ENCODE measurements at places on chromosomes 16 and 17. TPM values are rescaled to one million over a fixed set of nuclear protein-coding genes. Genes with fewer than 3 reads are reported as not detected.

DNA sequence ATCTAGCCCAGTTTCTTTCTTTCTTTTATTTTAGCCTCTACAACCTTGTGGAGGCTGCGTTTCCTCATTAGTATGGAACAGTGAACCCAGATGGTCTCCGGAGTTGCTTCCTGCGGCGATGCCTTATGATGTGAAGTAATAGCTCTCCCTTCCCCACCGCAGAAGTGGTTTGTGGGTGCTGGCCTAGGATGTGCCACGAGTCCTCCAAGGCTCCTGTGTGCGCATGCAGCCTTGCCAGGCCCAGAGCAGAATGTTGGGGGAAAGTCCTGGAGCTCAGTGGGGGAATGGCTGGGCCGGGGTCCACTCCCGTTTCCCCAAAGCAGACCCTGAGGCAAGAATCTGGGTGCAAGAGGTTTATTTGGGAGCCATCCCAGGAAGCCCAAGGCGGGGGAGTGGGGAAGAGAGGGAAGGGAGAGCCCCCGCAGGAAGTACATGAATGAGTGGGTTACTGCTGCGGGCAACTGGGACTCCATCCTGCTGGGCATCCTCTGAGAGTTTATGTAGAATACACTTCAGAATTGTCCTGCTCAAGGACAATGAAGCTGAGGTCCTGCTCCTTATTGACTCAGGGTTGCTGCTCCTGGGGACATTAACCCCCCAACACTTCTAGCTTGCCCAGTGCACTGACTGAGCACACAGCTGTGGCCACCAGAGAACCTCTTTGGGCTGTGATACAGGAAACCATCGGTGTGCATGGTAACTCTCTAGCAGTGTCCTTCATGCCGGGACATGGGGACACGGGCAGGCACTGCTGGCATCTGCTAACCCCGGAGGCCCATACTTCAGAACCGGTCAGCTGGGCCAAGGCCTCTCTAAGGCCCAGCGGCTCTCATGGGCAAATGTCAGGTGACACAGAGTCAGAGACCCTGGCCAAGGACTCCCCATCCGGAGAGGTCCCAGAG lies 3.7 kb upstream of the HCRT start:
- DNase-seq, result no peak

GRCh38 chr16:48321317-48322036 lies 63.7 kb downstream of the SIAH1 start:
- no peak for DNase-seq

GRCh38 chr16:7336742-7337141 lies 4.1 kb downstream of the RBFOX1 start:
- DNase-seq, result no peak

DNA sequence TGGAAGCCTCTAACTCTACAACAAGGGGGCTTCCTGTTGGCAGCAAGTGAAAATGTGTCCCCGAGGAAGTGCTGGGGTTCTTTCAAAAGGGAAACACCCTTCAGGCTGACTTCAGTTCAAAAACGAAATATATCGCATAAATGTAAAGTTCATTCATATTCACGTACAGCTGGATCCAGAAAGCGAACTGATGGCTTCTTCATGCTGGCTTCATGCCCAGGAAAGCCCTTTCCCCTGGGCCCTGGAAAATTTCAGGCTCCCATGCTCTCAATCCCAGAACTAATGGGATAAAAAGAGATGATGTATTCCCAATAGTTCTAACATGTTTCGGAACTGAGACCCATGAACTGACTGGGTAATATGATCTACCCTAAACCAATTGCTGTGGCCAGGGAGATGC lies 104.7 kb upstream of the CDH13 start:
- no peak for DNase-seq

DNA sequence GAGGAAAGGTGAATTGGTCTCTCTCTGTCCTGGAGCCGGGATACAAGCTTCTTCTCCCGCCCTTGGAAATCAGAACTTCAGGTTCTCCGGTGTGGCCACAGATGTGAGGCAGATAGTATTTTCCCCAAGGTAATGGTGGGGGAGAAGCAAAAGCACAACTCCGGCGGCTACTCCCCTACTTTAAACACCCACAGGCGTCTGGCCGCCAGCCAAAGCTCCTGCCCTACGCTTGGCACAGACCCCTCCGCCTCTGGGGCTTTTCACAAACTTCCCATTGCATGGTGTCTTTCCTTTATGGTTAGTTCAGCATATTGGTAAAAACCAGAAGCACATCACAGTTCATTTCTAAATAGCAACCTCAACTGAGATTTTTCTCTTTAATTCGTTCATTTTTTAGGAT lies 39.4 kb upstream of the B4GALNT2 start:
- no peak for DNase-seq

DNA sequence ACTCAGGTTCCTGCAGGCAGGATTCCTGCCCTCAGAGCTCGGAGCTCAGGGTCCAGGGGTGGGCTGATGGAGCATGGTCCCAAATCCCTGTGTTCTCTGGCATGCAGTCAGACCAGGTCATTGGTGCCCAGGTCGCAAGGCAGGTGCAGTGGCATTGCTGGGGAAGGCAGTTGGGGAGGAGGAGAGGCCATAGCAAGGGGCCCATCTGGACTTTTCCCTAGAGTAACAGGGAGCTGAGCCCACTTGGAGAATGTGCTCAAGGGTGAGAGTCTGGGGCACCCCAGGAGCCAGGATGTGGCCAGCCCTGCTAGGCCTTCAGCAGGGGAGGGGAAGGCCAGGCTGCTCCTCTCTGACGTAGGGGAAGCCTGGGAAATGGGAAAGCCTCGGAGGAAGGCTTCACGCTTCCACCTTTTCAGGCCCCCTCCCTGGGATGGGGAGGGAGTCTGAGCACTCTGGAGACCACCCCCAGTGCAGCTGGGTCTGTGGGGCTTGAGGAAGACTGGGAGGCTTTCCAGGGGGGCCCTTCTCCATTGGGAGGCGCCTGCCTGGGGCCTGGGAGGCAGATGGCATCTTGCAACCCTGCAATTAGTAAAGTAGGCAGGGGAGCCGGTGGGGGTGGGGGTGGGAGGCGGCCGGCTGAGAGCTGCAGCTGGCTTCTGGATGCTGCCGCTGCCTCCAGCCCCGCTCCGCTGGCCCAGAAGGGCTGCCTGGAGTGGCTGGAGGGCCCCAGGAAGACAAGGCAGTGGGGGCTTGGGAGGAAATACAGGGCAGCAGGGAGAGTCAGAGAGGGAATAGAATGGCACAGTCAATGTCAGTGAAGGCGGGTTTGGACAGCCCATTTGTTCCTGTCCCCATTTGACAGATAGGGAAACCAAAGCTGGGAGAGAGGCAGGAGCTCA lies 21.1 kb upstream of the DOK4 start:
- no peak for DNase-seq

DNA sequence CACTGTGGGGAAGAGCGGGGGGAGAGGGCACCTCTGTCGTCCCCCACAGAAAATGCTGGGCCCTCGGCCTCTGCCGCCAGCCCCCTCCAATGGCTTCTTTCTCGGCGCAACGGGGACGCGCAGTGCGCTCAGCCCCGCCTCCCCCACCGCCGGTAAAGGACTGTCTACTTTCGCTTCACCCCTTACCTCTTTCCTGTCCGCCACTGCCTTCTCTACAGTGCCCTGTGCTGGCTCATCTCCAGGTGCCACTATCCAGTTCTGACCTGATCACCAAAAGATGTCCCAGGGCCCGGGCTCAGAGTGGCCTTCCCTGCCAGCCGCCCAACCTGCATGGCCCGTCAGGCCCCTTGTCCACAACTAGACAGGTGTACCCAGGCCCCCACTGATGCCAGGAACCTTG lies 7.3 kb downstream of the ENDOV start:
- no peak for DNase-seq

- no peak for DNase-seq
These were observed 31.2 kb downstream of the TOM1L2 start for GRCh38 chr17:17941015-17941414.

DNA sequence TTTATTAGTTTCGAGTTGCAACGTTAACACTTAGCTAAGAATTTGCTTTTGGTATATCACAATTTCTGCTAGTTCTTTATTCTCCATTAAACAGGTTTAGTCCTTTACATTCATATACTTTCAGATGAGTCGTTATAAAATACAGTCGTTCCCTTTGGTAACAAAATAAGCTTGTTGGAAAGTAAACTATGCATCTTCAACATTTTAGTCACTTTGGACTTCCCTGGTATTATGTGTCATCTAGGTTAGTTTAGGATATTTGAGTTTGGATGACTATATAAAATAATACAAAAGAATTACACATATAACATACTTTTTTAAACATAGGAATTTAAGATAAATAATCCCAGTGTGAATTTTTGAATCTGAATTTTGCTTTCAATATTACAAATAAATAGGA lies 351.5 kb downstream of the BCAS3 start:
- no peak for DNase-seq

GRCh38 chr17:65405563-65405962 lies 155.9 kb downstream of the AXIN2 start:
- DNase-seq, result no peak

DNA sequence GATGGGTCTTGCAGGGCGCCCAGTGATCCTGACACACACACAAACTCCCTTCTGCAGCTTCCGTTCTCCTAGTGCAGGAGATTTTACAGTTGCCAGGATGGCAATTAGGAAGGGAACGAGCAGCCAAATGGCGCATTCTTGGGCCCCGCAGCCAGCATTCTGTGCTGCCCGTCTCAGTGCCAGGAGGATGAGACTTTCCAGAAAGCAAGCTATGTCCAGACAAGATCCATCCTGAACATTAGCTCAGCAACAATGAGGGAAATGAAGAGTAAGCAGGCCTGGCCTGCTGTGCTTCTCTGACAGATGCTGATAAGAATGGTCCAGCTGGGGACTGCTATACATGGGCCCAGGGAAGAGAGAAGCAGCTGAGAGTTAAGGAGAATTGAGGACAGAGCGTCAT lies 16.5 kb downstream of the SPPL2C start:
- no peak for DNase-seq

GRCh38 chr16:54118846-54119245 lies 167.7 kb downstream of the IRX3 start:
- no peak for DNase-seq

DNA sequence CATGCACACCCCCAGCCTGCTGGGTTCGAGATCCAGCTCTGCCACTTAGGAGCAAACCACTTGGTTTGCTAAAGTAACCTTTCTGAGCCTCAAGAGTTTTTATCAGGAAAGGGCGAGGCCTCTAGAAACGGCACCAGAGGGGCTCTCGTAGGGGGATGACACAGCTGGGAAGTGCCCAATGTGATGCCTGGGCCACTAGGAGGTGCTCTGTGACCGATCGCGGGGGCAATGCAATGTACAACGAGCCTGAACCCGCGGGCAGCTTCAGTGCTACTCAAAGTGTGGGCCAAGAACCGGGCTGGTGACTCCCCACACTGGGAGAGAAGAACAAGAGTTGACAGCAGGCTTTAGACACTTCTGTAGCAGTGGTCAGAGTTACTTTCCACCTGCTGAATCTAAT lies 9.4 kb downstream of the C16orf89 start:
- DNase-seq, result peak; percentile 84

- DNase-seq, result no peak
These were observed 112.1 kb downstream of the IRX5 start for GRCh38 chr16:55042556-55043432.

DNA sequence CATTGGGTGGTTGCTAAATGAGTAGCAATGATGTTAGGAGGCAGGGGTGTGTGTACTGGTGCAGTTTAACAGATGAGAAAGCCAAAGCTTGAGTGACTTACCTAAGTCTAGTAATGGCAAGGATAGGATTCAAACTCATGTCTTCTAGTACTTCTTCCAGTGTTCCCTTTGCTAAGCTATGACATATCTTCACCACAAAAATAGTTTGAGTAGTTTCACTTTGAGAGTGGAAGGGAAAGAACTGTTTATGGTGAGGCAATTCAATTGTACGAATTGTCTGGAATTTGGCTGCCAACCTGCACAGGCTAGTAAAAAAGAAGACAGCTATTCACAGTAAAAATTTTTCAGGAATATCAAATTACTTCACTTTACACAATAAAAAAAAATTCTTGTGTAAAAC lies 138.0 kb downstream of the NLK start:
- no peak for DNase-seq

DNA sequence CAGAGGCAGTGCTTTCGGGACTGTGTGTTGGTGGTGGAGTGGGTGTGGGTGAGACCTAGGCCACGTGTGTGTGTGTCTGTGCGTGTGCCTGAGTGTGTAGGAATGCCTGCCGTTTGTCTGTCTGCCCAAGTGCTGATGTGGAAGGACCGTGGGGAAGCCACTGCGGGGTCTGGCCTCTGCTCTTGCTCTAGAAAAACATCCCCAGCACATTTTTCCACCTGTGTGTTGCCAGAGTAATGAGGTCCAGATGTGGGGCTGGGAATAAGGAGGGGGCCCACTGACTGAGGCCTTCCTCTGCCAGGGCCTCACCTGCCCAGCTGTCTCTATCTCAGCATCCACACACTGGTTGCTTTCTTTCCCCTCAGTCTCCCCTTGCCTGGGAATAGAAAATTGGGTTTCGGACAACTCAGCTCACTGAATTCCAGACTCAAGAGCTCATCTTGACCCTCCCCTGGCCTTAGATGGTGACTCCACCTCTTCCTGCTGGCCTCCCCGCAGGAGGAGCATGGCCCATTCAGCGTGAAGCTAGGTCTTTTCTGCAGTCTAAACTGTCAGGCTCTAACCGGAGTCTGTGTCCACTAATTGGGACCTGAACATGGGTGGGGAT lies 7.6 kb downstream of the SGCA start:
- DNase-seq, result no peak

GRCh38 chr16:706189-707061 lies 824 bp upstream of the FBXL16 start:
- no peak for DNase-seq

- DNase-seq, result no peak
These were observed 71.3 kb downstream of the IRX5 start for GRCh38 chr16:55001931-55002330.

- no peak for DNase-seq
These were observed 484.5 kb downstream of the KCNJ2 start for GRCh38 chr17:70653850-70654249.

DNA sequence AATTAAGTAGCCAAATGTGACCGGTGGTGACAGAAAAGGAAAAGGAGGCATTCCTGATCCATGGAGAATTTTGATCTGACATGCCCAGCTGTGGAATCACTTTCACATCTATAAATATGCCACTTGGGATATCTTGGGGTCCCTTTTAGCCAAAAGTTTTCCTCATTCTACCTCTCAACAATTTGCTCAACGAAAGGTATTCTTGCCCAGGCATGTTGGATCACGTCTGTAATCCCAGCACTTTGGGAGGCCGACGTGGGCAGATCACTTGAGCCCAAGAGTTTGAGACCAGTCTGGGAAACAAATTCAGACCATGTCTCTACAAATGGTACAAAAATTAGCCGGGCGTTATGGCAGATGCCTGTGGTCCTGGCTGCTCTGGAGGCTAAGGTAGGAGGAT lies 24.3 kb downstream of the LITAF start:
- peak; percentile 11 for DNase-seq

GRCh38 chr16:53821957-53822625 lies 118.1 kb downstream of the FTO start:
- no peak for DNase-seq

Gene HS3ST3A1
- total RNA-seq, result not detected

Gene DYNLRB2
- total RNA-seq, result not detected

Gene NPTX1
- total RNA-seq, result not detected

Gene NOL3
- 1.8 TPM for total RNA-seq

Gene DHRS7C
- not detected for total RNA-seq

Gene CCL7
- total RNA-seq, result not detected

Measured in Karpas-422 (cell line).